ENCODE measurements at places on chromosomes 12 and 14.

GRCh38 chr14:22556021-22556989 lies 32.7 kb downstream of the DAD1 start:
- peak overlapping the region; percentile 97 for H3K27ac ChIP-seq
- H3K4me1 ChIP-seq: peaks cover 48% of the 10 kb centered on the region
- H3K4me3 ChIP-seq: peak overlapping the region; percentile 84
- H3K36me3 ChIP-seq: no peaks in the 10 kb centered on the region

DNA sequence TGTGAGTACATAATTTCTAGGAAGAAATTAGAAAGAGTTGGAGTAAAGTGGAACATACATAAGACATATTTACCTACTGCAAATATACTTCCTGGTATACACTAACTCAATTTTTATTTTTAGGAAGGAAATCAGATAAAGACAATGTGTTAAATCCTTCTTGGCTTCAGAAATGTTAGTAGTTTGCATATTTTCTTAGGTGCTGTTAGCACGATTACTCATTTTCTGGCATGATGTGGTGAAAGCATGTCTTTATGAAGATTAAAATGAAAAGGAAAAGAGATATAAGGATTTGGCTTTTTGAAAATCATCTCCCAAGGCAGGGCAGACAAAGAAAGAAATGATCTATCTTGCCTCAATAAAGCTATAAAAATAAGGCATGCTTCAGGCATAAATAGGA lies 287.6 kb upstream of the E2F7 start:
- H3K4me1 ChIP-seq: no peaks in the 10 kb centered on the region
- no peaks in the 10 kb centered on the region for H3K36me3 ChIP-seq
- no peak for DNase-seq
- no peak overlapping the region for H3K4me3 ChIP-seq

DNA sequence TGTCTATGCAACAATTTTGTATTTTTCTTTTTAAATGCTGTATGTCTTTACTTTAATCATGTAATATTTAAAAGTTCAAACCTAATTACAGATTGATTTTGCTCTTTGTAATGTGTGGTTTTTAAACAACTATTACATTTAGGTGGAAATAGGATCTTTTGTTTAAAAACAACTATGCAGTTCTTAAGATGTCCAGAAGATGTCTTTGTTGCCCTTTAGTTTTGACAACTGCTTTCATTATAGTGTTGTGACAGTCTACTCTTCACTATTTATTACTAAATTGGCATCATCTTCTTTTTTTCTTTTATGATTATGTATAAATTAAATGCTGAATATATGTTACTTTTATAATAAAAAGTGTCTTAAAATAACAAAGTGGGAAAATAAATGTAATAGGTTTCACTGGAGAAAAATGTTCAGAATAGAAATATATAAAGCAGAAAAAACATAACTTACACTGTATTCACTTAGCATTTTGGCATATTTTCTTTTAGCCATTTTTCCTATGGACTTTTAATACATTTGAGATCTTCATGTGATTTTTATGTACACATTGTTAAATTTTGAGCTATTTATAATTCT lies 27.1 kb upstream of the PCNX4 start:
- no peaks in the 10 kb centered on the region for H3K4me1 ChIP-seq
- DNase-seq: peak; percentile 3
- no peak overlapping the region for H3K4me3 ChIP-seq

GRCh38 chr14:77022236-77022852 lies 6.2 kb downstream of the IRF2BPL start:
- H3K36me3 ChIP-seq: peaks cover 7% of the 10 kb centered on the region
- no peak for DNase-seq
- H3K4me3 ChIP-seq: no peak overlapping the region
- H3K4me1 ChIP-seq: peaks cover 9% of the 10 kb centered on the region

- peaks cover 2% of the 10 kb centered on the region for H3K4me1 ChIP-seq
- peaks cover 22% of the 10 kb centered on the region for H3K36me3 ChIP-seq
- H3K4me3 ChIP-seq: no peak overlapping the region
- H3K27ac ChIP-seq: no peak overlapping the region
- no peaks in the 10 kb centered on the region for H3K27me3 ChIP-seq
Observed at GRCh38 chr12:49033611-49034285, 15.2 kb upstream of the PRKAG1 start.

GRCh38 chr12:8913702-8914032 lies 642 bp upstream of the PHC1 start:
- no peak for DNase-seq
- H3K27ac ChIP-seq: peak overlapping the region; percentile 86
- H3K4me1 ChIP-seq: peaks cover 11% of the 10 kb centered on the region
- peak overlapping the region; percentile 90 for H3K4me3 ChIP-seq

DNA sequence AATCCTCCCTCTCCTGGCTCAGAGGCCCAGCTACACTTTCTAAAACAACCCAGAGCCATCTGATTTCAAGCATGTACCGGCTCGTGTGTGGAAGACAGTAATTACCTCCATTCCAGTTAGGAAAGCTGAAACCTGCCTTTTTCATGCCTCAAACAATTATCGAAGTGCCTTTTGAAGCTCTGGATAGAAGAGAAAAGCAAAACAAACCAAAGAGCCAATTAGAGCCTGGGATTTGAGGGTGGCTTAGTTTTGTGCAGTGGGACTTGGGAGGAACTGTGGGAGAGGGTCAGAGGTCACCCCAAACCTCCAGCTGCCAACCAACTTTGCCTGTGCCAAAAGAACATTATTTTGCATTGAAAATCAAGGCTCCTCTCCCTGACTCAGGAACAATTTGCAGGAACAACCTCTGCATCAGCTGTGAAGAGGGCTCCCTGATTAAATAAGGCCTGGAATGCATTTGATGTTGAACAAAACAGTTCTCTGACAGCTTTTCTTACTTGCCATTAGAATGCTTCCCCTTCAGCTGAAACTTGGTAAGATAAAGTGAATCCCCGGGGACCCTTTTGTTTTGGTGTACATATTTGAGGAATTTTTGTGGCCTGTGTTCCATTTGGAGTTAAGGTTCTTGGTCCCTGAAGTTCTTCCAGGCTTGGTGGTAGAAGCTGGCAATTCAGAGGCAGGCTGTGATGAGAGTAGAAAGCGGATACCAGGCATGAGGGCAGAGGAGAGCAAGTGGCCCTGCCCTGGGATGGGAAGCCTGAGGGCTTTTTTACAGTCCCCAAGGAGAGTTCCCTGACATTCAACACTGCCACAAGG lies 270.1 kb downstream of the ZFP36L1 start:
- H3K4me1 ChIP-seq: peaks cover 24% of the 10 kb centered on the region
- no peaks in the 10 kb centered on the region for H3K27me3 ChIP-seq
- H3K27ac ChIP-seq: no peak overlapping the region
- DNase-seq: no peak
- H3K36me3 ChIP-seq: peaks cover 3% of the 10 kb centered on the region
- no peak overlapping the region for H3K4me3 ChIP-seq

GRCh38 chr12:56078931-56079722 lies 838 bp upstream of the ERBB3 start:
- H3K4me1 ChIP-seq: no peaks in the 10 kb centered on the region
- no peak overlapping the region for H3K27ac ChIP-seq
- peaks cover 6% of the 10 kb centered on the region for H3K27me3 ChIP-seq
- peak overlapping the region; percentile 83 for H3K4me3 ChIP-seq
- no peaks in the 10 kb centered on the region for H3K36me3 ChIP-seq

DNA sequence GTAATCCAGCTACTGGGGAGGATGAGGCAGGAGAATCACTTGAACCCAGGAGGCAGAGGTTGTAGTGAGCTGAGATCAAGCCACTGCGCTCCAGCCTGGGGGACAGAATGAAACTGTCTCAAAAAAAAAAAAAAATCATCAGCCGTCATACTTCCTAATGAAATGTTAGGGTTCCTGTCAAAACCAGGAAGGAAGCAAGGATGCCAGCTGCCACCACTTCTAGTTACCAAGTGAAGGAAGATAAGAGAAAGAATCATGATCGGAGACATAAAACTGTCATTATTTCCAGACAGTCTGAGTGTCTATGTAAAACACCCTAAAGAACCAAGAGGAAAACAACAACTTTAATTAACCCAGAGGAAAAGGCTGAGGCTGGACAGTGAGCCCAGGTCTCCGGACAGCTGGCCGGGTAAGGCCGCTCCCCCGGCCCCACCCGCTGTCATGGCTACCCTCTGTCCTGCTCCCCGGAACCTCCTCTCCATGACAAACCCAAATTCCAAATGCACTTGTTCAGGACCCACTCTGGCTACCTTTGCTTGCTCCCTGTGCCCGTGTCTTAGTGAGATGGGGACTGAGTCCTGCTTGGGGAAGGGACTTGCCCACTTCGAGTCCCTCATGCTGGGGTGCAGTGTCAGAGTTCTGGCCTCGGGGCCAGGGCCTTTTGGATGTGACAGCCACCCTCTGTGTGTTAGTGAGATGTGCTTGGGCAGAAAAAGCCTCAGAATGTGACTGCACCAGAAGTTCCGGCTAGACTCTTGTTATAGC lies 29.0 kb downstream of the SLC6A12 start:
- H3K4me1 ChIP-seq: peaks cover 3% of the 10 kb centered on the region
- peaks cover 1% of the 10 kb centered on the region for H3K36me3 ChIP-seq
- H3K4me3 ChIP-seq: no peak overlapping the region
- no peak for DNase-seq

DNA sequence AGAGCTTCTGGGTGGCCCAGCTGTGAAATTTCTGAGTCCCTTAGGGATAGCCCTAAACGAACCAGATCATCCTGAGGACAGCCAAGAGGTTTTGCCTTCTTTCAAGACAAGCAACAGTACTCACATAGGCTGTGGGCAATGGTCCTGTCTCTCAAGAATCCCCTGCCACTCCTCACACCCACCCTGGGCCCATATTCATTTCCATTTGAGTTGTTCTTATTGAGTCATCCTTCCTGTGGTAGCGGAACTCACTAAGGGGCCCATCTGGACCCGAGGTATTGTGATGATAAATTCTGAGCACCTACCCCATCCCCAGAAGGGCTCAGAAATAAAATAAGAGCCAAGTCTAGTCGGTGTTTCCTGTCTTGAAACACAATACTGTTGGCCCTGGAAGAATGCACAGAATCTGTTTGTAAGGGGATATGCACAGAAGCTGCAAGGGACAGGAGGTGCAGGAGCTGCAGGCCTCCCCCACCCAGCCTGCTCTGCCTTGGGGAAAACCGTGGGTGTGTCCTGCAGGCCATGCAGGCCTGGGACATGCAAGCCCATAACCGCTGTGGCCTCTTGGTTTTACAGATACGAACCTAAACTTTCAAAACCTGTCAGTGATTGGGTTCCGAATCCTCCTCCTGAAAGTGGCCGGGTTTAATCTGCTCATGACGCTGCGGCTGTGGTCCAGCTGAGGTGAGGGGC lies 38.9 kb downstream of the DAD1 start:
- peaks cover 12% of the 10 kb centered on the region for H3K36me3 ChIP-seq
- H3K4me3 ChIP-seq: peak overlapping the region; percentile 49
- H3K27me3 ChIP-seq: no peaks in the 10 kb centered on the region
- no peak for DNase-seq
- H3K27ac ChIP-seq: peak overlapping the region; percentile 71

GRCh38 chr14:95250140-95250769 lies 69.5 kb downstream of the CLMN start:
- H3K4me1 ChIP-seq: peaks cover 17% of the 10 kb centered on the region
- no peak overlapping the region for H3K27ac ChIP-seq
- DNase-seq: no peak
- H3K36me3 ChIP-seq: peaks cover 5% of the 10 kb centered on the region
- peaks cover 1% of the 10 kb centered on the region for H3K27me3 ChIP-seq
- H3K4me3 ChIP-seq: no peak overlapping the region

DNA sequence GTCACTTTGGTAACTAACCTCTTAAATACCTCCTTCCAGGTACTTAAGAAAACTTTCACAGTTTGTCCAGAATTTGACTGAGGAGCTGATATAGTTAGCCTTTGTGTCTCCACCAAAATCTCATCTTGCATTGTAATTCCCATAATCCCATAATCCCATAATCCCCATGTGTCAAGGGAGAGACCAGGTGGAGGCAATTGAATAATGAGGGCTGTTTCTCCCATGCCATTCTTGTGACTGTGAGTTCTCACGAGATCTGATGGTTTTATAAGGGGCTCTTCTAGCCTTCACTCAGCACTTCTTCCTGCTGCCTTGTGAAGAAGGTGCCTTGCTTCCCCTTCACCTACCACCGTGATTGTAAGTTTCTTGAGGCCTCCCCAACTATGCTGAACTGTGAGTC lies 7.8 kb upstream of the NOVA1 start:
- no peak overlapping the region for H3K27ac ChIP-seq
- no peaks in the 10 kb centered on the region for H3K27me3 ChIP-seq
- no peaks in the 10 kb centered on the region for H3K4me1 ChIP-seq
- no peaks in the 10 kb centered on the region for H3K36me3 ChIP-seq

DNA sequence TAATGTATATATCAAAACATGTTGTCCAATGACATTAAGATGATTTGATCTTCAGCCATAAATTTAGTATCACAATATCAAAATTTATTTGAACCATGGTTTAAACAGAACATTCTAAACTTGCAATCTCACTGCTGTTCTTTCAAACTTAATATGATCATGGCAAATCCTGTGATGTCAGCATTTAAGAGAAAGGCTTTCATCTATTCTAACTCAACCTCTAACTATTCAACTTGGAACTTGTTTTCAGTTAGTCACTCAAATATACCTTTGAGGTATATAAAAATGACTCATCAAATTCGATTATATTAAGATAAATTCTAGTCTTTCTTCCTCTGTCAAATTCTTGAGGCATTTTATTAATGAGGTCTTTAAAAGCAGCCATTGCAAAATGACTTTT lies 747.0 kb upstream of the FLRT2 start:
- H3K4me3 ChIP-seq: no peak overlapping the region
- no peaks in the 10 kb centered on the region for H3K36me3 ChIP-seq
- no peaks in the 10 kb centered on the region for H3K4me1 ChIP-seq

DNA sequence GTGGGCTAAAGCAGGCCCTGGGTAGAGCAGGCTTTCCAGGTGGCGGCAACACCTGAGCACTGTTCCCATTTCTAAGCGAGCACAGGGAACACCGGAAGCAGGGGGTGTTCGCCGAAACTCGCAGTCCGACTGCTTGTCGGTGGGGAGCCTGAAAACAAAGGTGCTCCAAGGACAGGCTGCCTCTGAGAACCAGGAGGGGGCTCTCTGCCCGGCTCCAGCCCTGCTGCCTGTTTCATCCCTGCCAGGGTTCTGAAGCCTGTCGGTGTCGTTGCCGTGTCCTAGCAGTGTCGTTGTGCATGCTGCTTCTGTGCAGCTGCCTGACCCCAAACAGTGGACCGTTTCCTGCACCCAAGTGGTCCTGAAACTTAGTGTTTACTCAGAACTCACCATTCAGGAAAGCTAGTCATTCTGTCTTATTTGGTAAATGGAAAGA lies 21.8 kb downstream of the CCNK start:
- no peak overlapping the region for H3K4me3 ChIP-seq
- peaks cover 35% of the 10 kb centered on the region for H3K36me3 ChIP-seq
- no peaks in the 10 kb centered on the region for H3K4me1 ChIP-seq

GRCh38 chr12:12734054-12734453 lies 16.9 kb downstream of the CDKN1B start:
- DNase-seq: no peak
- H3K4me1 ChIP-seq: peaks cover 25% of the 10 kb centered on the region
- no peak overlapping the region for H3K4me3 ChIP-seq
- H3K27me3 ChIP-seq: no peaks in the 10 kb centered on the region
- peaks cover 3% of the 10 kb centered on the region for H3K36me3 ChIP-seq
- peak overlapping the region; percentile 84 for H3K27ac ChIP-seq
